ENCODE measurements at places on chromosomes 2 and 18.

- no peak for DNase-seq
These were observed 146.5 kb downstream of the NDUFA10 start for GRCh38 chr2:239878686-239879085.

DNA sequence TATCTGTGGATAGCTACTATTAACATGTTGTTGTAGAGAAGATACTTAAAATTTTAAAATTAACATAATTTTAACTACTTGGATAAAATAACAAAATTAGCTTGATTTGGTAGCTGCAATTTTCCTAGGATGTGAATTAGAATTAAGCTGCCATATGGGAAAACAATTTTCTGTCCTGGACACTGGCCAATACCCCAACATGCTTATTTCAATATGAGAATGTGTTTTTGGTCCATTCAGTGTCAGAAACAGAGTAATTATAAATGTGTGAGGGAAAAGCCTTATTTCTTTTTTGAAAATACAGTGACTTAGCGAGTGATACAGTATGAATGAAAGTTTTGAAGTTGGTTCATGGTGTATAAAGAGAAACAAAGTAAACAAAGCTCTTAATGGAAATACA lies 948.3 kb upstream of the GYPC start:
- no peak for DNase-seq

DNA sequence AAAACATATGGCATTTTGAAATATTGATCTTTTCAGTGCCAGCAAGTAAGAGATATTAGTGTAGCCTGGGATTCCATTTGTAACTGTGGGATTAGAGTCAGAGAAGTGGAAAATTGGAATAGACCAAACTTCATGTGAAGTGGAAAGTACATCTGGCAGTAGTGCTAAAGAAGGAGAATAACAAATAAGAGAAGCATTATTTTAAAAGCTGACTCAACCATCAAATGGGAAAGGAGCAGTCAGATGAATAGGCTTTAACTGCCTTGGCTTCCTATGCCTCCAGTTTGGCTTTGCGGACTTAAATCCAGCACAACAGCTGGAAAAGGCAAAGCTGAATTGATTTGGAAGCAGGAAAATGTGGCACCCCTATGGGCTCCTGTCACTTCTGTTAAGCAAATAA lies 623.1 kb downstream of the TSN start:
- DNase-seq = no peak

- peak; percentile 17 for DNase-seq
These were observed 34.2 kb upstream of the NCOA1 start for GRCh38 chr2:24456599-24457556.

DNA sequence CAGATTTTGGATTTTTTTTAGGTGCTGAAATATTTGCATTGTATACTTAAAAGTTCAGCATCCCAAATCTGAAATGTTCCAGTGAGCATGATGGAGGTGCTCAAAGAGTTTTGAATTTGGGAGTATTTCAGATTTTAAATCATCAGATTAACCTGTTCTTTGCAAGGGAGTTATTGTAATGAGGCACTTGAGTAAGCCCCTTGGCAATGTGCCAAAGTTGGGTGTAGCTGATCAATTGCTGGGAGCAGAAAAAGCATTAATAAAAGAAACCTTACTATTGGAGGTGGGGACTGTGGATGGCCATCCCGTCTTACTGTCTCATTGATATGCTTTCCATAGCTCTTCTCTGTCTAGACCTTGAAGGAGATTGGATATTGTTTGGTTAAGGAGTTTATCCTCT lies 28.3 kb downstream of the MALT1 start:
- DNase-seq = no peak

- DNase-seq = peak; percentile 99
These were observed 5.0 kb upstream of the SERPINB2 start for GRCh38 chr18:63882333-63883141.

DNA sequence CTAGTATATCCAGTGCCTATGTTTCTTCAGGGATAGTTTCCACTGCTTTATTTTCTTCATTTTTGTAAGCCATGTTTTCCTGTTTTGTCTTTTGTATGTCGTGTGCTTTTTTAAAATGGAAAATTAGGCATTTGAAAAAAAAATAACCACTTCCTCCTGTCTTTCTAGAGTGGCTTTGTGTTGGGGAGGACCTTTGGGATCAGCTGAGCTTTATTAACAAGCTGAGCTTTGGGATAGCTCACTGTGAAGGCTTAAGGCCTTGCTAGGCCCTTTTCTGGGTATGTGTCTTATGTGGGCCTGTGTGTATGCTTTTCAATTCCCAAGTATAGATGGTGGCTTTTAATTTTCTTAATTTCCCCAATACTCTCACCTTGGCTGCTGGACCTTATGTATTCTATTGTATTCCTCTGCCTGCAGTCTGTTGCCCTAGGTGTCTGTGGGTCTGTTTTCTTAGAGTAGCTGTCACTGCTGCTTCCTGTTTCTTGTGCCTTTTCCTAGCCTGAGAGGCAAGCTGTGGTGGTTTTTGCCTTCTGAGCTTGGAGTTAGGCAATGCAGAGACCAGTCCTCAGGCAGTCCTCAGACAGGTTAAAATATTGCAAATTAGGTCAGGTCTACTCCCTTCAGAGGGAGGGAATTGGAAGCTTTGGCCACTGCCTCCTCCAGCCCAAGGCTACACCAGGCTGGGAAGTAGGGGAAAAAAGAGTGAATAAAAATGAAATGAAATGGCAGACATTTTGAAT lies 134.7 kb downstream of the LDLRAD4 start:
- DNase-seq = no peak
